ENCODE measurements at places on chromosomes 3 and 15.

DNA sequence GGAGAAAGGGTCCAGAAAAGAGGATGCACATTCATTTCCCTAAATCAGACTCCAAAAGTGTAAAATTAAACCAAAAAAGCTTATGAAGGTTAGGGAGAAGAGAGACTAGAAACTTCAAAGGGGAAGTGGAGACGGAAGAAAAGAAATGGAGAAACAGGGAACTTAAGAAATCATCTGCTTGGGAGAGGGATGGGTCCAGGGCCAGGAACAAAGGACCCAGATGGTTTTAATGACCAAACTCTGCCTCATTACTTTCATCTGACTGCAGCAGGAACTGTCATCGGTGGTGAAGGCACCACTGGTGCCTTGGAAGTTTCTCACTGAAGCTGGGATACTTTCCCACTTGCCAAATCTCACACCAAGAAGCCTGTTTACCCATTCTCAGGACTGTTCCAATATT, 70.5 kb upstream of the SLC4A7 start:
- DNase-seq: no peak

DNA sequence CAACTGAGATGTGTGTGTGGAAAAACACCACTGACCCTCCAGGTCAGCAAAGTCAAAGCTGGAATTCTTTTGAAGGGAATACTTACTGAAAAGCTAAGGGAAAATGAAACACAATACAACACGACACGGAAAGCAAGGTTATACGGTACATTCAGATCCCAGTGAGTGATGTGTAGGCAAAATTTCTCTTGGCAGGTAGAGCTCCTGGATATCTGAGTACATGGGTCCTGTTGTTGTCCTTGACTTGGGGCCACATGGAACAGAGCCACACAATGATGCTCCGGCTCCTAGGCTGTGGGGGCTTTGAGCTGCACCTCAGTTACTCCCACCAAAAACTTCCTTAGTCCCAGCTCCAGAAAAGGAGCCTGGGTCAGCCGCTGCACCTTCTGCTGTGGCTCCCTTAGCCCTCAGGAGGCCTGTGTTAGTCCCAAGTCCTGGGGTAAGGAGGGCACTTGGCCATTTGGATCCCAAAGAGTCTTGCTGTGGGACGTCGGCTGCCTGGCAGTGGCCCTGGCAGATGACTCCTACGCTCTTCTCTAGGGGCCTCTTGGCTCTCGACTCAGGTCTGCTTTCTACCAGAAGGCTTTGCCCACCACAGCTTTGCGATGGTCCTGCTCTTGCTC, 95.6 kb downstream of the ADCY5 start:
- DNase-seq: no peak

- DNase-seq: no peak
These were observed 103.8 kb upstream of the PRICKLE2 start for GRCh38 chr3:64329037-64329436.

DNA sequence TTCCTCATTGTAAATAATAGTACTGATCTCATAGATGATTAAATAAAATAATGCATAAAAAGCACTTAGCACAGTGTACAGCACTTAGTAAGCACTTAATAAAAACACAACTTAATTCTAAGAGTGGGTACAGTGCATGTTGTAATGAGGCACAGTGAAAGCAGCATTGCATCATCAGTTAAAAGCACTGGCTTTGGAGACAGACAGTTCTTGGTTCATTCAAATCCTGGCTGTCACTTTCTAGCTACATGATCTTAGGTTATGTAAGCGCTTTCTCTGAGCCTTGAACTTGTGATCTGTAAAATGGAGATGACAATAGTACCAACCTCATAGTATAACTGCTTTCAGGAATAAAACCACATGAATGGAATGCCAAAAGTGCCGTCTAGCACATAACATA, 151.5 kb downstream of the DPH6 start:
- DNase-seq: no peak

- DNase-seq: no peak
These were observed 27.4 kb downstream of the SHISA5 start for GRCh38 chr3:48476426-48477053.

- DNase-seq: no peak
These were observed 1.1 kb upstream of the SETD5 start for GRCh38 chr3:9396301-9396631.

- DNase-seq: no peak
These were observed 417.4 kb upstream of the MDFIC2 start for GRCh38 chr3:70729845-70730244.

- no peak for DNase-seq
These were observed 78.3 kb downstream of the SHQ1 start for GRCh38 chr3:72769758-72770540.

DNA sequence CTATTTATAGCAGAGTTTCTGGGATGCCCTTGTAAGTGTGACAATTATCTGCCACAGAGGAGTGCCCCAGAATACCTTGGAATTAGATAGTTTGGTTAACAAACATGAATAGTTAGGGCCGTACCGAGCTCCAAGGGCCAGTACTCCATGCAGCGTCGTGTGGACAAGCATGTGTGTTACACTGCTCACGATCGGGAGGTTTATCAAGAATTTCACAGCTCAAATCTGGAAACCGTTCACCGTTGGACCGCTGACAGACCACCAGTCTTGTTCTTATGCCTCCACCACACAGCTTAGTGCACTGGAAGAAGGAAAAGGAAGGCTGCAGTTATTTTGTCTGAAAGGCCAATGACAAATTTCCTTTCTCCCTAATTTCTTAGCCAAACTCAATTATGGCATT, 93.7 kb downstream of the ADAMTS9 start:
- DNase-seq: no peak

DNA sequence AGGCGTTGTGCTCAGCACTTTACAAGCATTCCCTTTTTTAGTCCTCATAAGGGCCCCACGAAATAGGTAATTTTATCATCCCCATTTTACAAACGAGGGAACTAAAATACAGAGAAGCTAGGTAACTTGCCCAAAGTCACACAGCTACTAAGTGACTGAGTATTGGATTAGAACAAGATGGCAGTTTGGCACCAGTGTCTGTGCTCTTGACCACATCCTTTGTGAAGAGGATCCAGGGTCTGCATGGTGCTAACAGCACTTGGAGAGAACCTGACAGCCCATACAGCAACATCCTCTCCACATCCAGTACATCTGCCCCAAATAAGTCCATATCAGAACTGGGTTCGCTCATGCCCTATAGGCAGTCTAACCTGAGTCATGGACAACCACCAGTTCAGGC, 21.8 kb upstream of the DAPK2 start:
- DNase-seq: no peak

- DNase-seq: no peak
These were observed 140.7 kb upstream of the NR2E3 start for GRCh38 chr15:71669688-71670087.

DNA sequence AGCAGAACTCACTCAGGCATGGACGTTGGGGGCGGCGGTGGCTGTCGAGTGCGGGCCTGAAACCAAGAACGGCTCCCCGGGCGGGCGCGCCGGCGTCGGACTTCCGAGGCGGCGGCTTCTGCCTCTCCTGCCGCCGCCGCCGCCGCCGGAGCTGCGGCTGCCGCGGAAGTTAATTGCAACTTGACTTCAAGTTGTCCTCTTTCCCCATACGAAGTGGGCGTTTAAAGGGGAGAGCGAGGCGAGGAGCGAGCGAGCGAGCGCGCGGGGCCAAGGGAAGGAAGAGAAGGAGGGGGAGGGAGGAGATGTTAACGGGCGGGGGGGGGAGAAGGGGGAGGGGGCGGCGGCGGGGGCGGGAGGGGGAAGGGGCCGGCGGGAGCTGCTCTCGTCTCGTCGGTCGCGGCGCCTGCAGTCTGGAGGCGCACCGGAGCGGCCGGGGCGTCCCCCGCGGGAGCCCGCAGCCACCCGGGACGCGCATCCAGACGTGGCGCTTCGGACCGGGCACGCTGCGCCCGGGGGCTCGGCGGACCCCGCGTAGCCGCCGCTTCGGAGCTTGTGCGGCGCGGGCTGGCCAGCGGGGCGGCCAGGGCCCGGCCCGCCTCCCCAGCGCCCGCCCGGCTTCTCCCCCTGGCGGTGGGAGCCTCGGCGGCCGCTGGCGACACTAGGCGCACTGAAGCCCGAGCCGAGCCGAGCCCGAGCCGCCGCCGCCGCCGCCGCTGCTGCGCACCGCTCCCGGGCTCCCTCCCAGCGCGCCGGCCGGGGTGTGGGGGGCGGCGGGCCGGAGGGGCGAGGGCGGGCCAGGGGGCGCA, 19.7 kb upstream of the SATB1 start:
- peak; percentile 47 for DNase-seq

DNA sequence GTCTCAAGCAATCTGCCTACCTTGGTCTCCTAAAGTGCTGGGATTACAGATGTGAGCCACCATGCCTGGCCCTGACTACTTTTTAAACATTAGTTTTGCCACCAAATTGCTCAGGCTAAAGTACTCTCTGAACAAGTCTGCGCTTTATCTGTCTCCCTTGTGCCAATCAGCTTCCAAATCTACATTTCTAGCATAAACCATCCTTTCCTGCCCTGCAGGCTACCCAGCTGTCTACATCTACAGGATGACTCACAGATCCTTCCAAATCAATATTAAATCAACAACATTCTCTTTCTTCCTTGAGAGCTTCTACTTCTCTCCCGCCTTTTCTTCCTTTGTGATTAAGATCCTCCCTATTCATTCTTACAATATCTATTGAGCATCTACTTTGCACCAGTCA, 16.0 kb upstream of the ATOSA start:
- no peak for DNase-seq

DNA sequence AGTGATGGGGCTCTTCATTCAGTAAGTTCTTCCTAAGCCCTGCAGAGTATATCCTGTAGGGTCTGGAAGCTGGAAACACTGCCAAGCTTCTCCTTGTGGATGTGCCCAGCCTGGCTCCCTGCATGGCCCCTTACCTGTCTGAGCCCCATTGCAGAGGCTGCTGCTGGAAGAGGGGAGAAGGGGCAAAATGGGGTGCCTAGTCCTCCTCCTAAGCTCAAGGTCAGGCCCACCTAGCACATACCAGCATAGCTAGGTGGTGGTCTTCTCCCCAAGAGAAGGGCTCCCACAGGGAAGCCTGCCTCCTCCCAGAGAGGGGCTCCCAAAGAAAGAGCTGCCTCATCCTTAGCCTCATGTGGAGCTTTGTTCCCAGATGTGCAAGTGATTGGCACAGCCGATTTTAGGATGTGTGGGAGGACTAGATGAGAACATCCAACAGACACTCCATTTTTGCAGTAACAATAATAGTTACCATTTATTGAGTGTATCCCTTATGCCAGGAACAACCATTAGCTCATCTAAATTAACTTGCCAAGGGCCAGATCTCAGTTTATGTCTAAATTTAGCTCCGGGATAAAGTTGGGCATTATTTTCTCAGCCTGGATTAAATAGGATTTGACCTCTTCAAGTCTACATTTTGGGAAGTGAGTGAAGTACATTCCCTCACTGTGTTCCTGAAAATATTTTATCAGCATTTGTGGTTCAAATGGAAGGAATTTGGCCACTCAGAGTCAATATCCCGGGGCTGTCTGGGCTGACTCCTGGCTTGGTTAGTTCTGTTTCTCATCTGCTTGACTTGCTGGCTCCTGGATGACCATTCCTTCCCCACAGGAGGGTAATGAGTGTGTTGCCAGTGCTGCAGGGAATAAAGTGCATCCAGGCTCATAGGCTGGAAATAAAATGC, 291.1 kb upstream of the ROPN1 start:
- no peak for DNase-seq

DNA sequence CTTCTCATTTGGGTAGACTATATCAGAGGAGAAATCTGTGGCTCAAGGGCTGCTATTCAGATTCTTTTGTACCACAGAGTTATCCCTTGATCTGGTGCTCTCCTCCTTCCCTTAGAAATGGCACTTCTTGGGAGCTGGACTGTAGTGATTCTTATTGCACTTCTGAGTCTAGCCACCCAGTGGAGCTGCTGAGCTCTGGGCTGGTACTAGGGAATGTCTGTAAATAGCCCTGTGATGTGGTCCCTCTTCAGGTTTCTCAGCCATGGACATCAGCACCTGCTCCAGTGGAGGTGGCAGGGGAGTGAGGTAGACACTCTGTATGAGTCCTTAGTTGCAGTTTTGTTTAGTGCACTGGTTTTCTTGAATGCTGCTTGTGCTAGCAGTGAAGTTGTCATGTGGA, 1292.6 kb downstream of the SI start:
- no peak for DNase-seq

DNA sequence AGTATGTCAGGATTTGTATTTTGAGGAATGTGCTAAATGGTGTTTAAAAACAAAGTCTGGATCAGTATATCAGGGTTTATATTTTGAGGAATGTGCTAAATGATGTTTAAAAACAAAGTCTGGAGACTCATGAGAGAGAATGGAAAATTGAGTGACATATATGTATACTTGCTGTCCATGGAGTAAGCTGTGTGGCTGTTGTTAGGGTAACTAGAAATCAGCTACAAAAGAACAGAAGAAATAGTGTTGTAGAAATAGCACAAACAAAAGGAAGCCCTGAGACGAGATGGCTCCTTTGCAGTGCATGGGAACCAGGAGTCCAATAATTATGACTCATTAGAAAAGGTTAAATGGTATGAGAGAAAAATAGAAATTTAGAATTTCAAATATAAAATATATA, 282.7 kb upstream of the MANF start:
- DNase-seq: no peak

DNA sequence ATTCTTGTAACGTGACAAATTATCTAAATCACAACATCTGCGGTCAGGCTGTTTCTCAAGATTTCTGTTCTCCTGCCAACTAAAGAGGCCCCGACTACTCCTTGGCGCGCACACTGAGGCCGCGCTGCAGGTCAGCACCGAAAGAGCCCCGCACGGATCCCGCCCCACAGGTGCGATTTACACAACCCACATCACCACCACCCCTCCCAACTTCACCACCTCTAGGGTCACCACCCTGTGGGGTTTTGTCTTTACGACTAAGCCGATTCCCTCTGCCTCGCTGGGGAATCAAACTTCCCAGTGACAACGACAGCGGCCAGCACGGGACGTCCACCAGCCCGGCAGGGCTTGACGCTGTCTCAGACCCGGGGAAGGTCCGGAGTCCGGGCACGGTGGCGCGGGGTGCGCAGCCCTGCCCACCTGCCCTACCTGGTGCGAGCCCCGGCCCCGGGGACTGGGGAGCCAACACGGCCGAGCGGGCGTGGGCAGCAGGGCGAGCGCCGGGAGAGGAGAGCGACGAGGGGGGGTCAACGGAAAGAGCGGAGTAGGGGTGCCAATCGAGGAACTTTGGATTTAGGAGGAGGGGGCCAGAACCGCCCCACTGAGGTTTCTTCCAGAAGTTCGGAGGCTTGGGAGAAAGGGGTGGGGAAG, 764 bp downstream of the UACA start:
- no peak for DNase-seq

DNA sequence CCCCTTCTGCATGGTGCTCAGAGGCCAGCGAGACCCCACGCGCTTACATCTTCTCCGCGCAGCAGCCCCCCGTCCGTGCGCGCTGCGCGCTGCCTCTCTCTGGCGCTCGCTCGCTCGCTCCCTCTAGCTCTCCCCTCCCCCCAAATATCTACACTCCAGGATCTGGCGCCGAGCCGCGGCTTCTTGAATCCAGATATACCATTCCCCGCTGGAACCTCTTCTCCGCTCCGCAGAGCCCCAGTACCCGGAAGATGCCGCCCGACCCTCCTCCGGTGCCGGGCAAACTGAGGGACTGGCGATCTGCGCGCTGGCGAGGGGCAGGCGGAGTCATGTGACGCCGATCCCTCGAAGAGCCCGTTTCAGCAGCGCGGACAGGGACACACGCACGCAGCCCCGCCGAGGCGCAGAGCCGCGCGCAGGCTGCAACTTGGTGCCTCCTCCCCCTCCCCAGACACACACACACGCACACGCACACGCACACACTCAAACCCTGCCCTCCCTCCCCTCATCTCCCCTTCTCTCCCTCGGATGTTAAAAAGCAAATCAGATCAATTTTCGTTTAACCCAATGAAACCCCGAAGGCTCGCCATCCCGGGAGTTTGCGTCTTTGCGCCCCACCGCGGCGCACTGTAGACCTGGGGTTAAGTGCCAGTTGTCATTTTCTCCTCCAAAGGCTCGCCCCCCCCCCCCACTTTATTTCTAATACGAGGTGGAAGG, at the start of gene RASGRF1:
Gene RASGRF1, minus strand, starts transcription at position 294 of the 717 bp plus-strand sequence. Its CDS starts 282 bp downstream, at position 12.
- DNase-seq: no peak
